Tibial nerve (tissue), 4 donors: ENCODE measurements at places on chromosomes 5 and 9.

DNA sequence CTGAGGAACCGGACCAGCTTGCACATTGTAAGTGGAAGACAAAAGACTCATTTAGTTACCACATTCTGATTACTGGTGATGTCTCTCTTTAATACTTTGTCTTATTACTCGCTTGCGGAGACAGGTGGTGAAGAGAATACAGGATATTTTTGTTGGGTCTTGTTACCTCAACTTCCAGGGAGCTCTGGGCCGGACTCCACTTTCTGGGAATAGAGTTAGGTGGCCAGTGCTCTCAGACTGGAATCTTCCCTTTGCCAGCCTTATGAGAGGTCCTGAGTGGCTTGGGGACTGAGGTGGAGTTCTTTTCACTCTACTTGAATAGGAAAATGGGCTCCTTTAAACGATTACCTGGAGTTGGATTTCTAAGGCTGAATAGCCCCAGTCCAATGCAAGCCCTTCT, 33.3 kb upstream of the SPRY4 start:
- no peak for DNase-seq

DNA sequence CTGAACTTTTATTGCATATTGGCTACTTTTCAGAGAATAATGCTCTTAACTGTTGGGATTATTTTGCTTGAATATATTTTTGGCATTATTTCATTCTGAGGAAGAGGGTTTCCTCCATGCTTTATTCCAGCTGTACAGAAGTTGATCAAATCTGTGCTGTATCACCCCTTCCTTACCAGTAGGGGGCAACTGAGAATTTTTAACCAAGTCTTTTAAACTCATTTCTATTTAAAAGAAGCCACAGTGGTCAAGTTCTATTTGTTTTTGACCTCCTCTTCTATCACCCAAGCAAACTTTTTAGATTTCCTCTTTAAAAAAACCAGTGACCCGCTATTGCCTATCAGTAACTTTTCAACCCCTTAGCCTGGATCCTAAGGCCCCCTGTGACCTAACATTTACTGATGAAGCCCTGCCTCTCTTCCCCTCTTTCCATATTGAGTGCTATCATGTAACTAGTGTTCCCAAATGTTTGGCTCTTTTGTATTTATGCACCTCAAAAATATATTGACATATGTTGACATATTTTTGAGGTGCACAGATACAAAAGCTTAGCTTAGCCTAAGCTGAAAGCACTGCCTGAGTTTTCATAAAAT, 80.6 kb downstream of the FBXO4 start:
- DNase-seq, result no peak

GRCh38 chr5:38666668-38667498, 110.4 kb upstream of the LIFR start:
- peak; percentile 38 for DNase-seq

GRCh38 chr9:35570709-35571504, 34.2 kb upstream of the TESK1 start:
- DNase-seq, result no peak

DNA sequence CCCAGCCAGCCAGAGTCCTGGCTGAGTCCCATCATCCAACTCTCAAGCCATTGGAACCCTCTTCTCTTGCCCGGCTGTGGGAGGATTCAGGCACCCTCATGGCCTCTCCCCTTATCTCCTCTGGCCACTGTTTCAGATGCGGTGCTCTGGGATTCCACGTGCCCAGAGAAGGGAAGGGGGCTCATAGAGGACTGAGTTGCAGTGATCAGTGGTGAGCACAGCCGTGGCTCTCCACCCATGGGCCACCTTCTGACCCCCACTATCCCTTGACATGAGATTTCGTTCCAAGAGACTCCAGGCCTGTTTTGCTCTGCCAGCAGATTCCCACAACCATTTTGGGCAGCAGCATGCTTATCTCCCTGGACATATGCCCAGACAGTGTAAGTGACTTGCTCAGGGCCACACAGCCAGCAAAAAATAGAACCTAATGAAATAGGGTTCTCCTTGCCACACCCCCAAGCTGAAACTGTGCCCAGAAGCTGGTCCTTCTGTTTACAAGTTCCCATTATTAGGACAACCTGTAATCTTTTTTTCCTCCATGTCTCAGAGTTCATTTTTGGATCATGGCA, 2.7 kb downstream of the GPX3 start:
- DNase-seq, result peak; percentile 75

- no peak for DNase-seq
These were observed 118.5 kb downstream of the NRG2 start for GRCh38 chr5:139924294-139925215.

DNA sequence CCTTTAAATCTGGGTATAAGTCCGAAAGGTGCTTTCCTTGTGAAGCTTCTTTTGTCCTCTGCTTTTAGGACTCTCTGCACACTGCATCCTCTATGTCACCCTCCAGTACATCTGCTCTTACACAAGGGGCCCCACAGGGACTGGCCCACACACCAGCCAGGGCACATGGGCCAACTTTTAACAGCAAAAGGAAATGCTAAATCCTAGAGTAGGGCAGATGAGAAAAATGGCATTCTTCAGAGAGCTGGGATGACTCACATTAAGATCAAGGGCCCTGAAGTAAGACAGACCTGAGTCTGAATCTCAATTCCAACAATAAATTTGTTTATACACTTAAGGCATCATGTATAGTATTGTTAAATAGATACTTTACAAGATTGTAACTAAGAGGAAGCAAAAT, 40.3 kb upstream of the CDKN2B start:
- no peak for DNase-seq

DNA sequence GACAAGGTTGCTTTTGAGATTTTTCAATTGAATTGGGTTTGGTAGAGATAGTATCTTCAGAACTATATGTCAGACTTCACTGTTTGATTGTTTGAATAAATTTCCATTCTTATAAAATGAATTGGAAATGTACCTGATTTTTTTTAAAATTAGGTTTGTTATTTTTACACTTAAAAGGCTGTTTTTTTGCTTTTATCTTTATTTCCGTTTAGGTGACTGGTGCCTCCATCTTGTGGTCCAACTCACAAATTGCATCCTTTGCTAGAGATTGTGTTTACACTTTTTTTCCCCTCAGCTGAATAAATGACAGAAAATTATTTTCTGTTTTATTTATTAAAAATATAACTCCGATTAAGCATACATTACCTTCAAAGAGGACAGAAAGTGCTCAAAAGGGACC, 15.6 kb downstream of the NDUFAF2 start:
- DNase-seq, result no peak

DNA sequence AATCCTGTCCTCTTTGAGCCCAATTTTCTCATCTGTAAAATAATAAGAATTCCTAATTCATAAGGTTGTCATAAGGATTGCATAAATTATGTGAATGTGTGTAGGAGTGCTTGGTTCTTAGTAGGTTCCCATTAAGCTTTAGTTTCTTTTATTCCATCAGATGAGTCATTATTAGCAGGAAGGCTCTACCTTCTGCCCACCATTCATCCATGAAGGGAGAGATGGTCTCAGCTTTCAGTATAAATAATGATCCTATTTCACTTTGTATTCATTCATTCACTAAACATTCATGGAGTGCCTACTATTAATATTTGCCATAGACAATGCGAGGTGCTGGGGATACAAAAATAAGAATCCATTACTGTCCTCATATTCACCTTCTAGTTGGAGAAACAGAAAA, 3.0 kb downstream of the CMYA5 start:
- no peak for DNase-seq

DNA sequence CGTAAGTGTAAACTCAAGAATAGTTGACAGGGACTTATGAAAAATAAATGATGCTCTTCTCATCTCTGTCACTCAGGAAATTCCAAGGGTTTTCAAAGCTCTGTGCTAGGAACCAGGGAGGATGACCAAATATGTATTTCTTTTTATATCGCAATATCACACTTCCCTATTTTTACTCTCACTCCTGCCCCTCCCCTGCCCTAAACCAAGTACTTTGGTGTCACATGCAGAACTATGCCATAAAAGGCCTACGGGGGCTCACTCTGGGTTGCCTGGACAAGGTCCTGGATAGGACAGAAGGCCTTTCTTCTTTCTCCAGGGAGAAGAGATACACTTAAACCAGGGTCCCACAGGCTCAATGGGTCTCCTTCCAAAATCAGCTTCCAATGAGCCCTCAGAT, 8.3 kb upstream of the RETREG1 start:
- DNase-seq, result no peak

DNA sequence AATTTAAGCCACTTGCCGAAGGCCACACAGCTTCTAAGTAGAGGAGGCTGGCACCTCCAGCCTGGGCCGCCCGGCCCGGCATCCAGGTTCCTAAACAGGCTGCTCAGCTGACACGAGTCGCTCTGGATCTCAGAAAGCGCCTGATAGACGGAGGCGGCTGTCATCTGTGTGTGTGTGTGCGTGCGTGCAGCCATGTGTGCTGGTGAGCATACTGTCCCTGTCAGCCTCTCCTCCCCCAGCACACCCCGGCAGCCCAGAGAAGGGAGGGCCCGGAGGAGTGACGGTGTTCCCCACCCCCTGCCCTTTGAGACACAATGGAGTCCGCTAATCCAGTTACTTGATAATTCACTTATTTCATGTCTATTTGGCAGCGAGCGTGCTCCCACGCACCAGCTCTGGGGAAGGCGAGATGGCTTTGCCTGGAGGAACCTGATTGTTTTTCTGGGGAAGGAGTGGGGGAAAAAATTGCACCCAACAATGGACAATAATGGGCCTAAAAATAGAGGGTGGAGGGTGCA, 20.0 kb downstream of the NTNG2 start:
- no peak for DNase-seq

GRCh38 chr9:130844044-130844451, 9.0 kb downstream of the ABL1 start:
- DNase-seq, result no peak

DNA sequence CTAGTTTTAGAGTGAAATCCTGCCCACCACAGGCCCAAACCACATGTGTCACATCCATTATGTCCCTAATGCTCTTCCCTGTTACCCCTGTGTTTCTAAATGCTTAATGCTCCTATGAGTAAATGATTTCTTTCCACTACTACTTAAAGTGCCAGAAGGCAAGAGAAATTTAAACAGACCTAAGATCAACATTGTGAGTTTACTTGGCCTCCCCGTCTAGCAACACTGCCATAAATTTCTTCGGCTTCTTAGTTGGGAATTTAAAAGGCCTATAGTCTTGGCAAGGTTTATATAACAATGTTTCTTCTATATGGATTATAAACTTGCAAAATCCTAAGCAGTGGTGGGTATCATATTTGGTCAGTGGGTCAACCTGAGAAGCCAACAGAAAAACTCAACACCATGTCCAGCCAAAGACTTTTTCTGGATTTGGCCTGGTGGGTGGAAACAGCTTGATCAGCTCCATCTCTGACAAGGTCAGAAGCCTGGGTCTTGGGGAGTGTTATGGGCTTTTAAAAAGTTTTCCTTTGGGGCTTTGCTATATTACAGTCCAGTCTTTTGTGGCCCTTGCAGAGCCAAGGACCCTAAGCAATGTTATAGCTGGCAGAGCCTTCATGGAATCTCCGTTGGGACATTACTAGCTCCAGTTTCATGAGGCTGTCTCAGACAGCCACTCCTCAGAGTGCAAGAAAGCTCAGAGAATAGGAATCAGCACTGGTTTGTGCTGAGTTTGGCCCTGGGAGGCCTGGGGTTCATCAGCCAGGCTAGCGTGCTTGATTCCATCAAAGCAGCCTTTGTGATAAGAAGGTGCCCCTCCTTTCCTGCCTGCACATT, 119.8 kb downstream of the PRDM6 start:
- no peak for DNase-seq

GRCh38 chr5:178206166-178207101, 2.1 kb downstream of the HNRNPAB start:
- no peak for DNase-seq

DNA sequence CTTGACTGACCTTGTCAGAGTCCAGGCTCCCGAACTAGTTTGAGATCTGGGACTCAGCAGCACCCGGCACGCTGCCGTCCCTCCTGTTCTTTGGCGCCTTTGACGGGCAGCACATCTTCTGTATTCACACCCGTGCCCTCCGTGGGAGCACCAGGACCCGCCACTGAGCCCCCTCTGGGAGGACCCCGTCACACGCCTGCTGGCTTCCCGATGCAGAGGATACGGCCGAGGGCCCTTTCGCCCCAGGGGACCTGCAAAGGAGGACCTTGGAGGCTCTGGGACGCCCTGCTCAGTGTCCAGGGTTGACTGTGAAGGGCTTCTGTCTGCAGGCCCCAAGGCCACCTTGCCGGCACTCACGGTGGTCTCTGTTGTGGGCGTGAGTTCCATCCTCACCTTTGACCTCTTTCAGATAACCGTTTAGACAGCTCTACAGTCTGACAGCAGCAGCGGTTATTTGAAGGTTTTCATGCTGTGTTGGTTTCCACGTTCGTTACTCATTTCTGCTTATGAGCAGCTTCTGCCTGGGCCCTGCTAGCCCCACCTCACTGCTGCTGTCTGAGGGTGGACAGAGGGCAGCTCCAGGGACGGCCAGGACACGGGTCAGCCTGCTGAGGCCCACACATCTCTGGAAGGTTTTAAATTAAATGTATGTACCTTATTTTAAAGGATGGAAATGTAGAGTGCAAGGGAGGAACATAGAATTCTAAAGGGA, 12.6 kb upstream of the EXOC3 start:
- DNase-seq, result no peak

GRCh38 chr5:45225571-45226031, 416.9 kb downstream of the MRPS30 start:
- no peak for DNase-seq

DNA sequence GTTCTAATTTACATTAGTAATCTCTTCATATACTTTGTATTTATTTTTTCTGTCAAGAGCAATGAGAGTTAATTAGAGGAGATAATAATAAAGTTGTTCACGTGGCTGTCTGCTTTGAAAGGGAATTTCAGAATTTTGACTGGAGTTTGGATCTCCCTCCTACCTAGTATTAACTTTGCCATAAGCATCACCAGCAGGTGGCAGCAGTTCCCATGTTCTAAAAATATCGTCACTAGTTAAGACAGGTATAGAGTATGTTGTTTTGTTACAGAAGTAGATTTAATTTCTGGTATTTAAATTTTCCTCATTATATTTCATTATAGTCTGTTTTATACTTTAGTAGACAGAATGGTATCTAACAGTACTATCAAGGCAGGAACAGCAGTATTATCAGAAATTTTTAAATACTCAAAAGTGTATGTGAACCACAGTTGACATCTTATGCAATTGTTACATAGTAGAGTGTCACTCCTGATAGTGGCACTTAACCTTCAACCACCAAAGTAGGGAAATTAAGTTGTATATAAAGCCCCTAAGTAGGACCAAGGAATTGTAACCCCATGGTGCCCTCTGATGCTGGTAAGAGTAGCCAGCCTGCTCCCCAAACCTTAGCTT, 20.4 kb downstream of the GNPDA1 start:
- peak; percentile 95 for DNase-seq

GRCh38 chr5:123180178-123180577, 91.1 kb downstream of the PRDM6 start:
- DNase-seq, result no peak

DNA sequence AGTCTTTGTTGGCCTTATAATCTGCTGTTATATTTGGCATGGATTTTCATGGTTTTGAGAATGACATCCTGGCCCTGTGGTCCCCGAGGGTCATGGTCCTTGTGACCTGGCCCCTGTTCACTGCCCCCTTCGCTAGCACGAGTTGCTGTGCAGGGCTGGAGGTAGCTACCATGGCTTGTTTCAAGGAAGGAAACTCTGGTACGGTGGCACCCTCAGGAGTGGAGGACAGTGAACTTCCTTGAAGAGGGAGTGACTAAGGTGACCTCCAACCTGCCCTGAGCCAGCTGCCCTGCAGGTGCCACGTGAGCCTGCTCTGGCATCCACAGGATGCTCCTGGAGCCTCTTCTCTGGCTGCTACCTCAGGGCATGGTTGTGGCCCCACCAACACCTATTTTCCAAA, 62.1 kb downstream of the MTAP start:
- DNase-seq, result no peak
